ENCODE measurements at places on chromosomes 4 and X. TPM values are rescaled to one million over a fixed set of nuclear protein-coding genes. Genes with fewer than 3 reads are reported as not detected.

Gene CCSER1
- not detected for total RNA-seq

Gene S100P
- total RNA-seq: not detected

Gene ADRA2C
- total RNA-seq: 0.28 TPM

Gene HSFX2
- total RNA-seq: not detected

Gene SLC34A2
- total RNA-seq: not detected

Gene CT45A1
- not detected for total RNA-seq

Gene PLK4
- 15.1 TPM for total RNA-seq

Gene DNAAF6
- not detected for total RNA-seq

Gene STBD1
- 2.2 TPM for total RNA-seq

Gene GNRHR
- not detected for total RNA-seq

Gene HSD17B11
- 11.3 TPM for total RNA-seq

Gene ASB9
- total RNA-seq: 0.36 TPM

Gene SASH3
- total RNA-seq: not detected

Gene GRIA2
- not detected for total RNA-seq

Gene SLC38A5
- 12.2 TPM for total RNA-seq

Gene AREG
- 0.18 TPM for total RNA-seq

Gene SSX3
- not detected for total RNA-seq

Gene PPEF2
- not detected for total RNA-seq

Gene BEX5
- total RNA-seq: not detected

Gene ABCG2
- total RNA-seq: 1.4 TPM

Gene PCDH11X
- not detected for total RNA-seq

Gene REELD1
- total RNA-seq: not detected

Gene RTL9
- total RNA-seq: 0.56 TPM

Gene FAM53A
- 2.0 TPM for total RNA-seq

Gene ELK1
- 14.2 TPM for total RNA-seq

All from IMR-90 (cell line).